AG20443 (cell line): ENCODE measurements at places on chromosomes 2 and 18.

- peak; percentile 50 for DNase-seq
These were observed at the start of gene COL3A1 for GRCh38 chr2:188974164-188974563. COL3A1 (plus strand) TSS chr2:188974373; CDS start chr2:188974490, 117 bp downstream.

- peak; percentile 92 for DNase-seq
These were observed 127.3 kb downstream of the DNER start for GRCh38 chr2:229586746-229587705.

DNA sequence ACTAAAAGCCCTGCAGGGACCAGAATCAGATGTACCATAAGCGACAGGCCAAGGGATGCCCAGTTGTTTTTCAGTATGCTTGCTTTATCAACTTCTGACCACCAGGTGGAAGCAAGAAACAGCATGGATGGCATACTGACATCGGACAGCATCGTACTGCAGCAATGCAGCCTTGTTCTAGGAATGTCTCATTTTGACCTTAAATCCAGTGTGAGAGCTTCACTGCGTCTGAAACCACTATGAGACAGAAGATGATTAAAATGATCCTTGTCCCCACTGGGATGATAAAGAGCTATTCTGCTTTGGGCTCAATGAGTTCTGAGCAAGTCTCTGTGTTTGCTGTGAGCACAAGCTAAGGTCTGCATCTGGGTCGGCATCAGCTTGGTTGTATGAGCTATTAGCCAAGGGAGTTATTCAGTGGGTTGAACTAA is 54.3 kb downstream of the CDK15 start:
- DNase-seq: peak; percentile 81

GRCh38 chr2:199727306-199727705 is 123.7 kb downstream of the FTCDNL1 start:
- no peak for DNase-seq

GRCh38 chr2:157849591-157849990 is 26.5 kb downstream of the ACVR1 start:
- DNase-seq: no peak

DNA sequence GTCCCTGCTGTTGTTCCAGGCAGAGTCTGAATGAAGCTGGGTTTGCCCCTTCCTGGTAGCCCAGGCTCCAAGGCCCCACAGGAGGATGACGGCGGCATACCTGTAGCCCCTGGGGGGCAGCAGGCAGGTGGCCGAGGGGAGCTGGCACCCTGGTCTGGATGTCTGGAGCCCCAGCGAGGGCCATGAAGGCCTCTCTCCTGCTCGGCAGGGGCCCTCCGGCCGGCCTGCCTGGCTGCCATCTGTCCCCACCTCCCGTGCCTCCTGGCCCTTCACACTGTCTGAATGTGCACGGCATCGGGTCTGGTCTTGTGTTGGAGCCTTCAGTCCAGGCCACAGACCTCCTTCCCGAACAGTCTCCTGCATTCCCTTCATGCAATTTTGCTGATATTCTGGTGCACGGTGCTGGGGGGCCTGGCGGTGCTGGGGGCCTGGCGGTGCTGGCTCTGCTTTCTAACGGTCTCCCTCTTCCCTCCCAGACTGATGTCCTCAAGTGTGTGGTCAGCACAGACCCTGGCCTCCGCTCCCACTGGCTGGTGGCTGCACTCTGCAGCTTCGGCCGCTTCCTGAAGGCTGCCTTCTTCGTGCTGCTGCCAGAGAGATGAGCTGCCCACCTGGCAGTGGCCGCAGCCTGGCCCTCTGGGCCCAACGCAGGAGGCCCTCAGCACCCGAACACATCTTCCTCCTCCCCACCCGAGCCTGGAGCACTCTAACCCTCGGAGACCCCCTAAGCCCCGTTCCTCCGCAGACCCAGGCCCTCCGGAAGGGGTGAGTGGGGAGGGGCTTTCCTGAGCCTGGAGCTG is 13.5 kb downstream of the BOK start:
- no peak for DNase-seq

- no peak for DNase-seq
These were observed 168.5 kb downstream of the TMEFF2 start for GRCh38 chr2:192026059-192026824.

DNA sequence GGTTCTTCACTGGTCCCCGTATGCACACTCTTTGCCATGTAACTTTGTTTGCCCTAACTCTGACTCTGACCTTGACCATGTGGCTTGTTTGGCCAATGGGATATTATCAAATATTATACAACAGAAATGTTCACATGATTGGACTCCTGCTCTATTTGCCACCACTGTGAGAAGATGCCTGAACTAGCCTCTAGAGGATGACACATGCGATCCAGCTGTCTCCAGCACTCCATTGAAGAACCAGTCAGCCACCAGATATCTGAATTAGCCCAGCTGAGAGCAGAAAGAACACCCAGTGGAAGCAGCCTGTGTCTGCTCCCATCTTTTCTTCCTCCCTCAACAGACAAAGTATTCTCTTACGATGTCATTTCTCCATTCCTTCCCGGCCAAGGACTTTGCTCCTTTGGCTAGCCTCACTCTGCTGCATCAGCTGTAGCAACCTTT is 412.1 kb downstream of the IRS1 start:
- DNase-seq: no peak

- no peak for DNase-seq
These were observed 177.2 kb downstream of the NEDD4L start for GRCh38 chr18:58221060-58221725.

DNA sequence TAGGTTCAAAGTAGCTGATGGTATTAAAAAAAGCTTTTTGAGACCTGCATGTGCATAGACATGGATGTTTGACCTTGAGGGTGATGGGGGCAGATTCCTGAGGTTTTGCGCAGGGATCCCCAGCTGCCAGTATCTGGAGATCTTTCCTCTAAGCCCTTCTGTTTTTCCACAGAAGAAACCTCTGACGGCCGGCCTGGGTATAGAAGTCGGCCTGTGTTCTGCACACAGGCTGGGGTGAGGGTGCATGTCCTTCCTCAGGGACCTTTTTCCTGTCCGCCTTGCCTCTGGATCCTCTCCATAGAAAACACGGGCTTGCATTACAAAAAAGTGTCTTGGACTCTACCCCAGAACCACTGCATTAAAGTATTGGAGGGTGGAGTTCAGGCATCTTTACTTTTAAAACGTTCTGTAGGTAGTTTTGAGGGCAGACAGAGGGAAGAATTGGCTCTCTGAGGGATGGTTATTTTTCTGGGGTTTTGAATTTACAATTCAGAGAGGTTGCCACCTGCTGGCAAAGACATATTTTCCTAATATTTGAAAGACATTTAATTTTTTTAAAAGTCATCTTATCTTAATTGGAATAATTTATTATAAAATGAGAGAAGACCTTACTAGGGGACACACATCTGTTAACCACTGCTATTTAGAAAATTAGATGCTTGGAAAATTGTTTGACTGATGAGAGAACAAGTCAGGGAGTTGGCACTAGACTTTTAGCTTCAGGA is 350.6 kb downstream of the DCDC2C start:
- DNase-seq: no peak

DNA sequence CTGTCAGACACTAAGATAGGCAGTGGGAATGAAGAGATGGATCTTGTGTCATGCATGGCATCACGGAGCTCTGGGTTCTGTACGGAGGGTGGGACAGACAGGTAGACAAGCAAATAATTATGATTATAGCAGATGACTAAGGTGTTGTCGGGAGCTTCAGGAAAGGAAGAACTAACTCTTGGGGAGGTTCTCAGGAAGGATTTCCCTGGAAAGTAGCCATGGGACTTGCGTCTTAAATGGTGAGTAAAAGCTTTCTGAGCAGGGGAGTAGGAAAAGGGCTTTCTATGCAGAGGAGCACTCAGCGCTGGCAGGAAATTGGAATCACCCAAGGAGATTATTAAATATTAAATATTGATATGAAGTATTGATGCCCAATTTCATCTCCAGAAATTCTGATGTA is 35.5 kb downstream of the ATOH8 start:
- no peak for DNase-seq

GRCh38 chr2:148954536-148954935 is 79.5 kb downstream of the KIF5C start:
- DNase-seq: no peak

GRCh38 chr2:125313806-125314205 is 1288.7 kb downstream of the CNTNAP5 start:
- no peak for DNase-seq

- DNase-seq: no peak
These were observed 204.3 kb downstream of the ZNF385B start for GRCh38 chr2:179657068-179657595.

- DNase-seq: no peak
These were observed 911.6 kb downstream of the TDRD15 start for GRCh38 chr2:22035361-22035830.

GRCh38 chr2:72289283-72289682 is 141.6 kb upstream of the CYP26B1 start:
- peak; percentile 56 for DNase-seq

DNA sequence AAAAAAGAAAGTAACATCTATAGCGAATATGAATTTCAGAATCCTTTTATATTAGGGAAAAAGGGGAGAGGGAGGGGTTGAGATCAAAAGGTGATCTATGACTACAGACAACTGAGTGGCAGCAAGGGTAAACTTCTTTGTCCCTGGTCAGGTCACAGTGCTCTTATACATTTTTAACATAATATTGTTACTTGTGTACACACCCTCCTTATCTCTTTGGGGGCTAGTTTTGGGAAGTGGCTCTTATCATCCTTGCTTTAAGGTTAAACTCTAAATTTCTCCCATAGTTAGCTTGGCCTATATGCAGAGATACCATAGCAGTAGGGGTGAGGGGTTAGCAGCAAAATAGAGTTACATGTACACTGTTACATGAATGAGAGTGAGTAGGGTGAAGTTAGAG is 31.6 kb upstream of the ATG16L1 start:
- no peak for DNase-seq

- DNase-seq: no peak
These were observed 149.2 kb upstream of the VWC2L start for GRCh38 chr2:214261683-214262082.

DNA sequence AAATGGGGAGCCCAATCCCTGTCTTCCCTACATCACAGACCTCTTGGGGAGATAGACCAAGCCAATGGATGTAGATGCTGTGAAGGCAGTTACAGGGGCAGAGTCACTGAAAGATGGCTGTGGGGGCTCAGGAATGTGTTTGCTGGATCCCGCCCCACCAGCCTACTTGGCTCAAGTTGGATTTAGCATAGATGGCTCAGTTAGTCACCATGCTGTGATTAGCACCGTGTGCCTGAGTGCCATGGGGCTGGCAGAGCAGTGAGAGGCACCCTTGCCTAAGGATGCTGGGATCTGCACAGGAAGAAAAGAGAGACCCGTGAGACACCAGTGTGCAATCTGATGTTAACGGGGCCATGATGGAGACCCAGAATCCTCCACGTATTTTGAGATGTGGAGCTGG is 228.3 kb downstream of the DYSF start:
- DNase-seq: no peak

GRCh38 chr2:231393149-231394131 is 2.1 kb upstream of the B3GNT7 start:
- no peak for DNase-seq

DNA sequence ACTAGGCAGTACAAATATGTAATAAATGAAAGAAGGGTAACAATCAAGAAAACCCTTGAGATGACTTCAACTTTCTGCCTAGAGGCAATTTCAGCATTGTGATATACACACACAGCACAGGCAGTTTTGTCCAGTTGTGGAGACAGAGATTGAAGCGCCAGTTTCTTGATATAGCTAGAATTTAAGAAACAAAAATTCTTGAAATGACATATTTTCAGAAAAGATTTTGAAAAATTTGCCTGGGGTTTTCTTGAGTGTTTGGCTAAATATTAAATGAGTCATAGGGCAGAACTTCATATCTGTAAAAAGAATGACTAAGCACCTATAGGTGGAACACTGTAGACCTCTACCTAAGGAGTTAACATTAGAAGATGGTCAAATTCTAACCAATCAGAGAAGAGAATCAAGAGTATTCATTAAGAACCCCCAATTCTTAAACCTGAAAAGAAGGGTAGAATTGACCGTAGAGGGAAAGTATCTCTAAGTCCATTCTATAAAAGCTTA is 1266.8 kb upstream of the TMEFF2 start:
- DNase-seq: no peak

GRCh38 chr2:120489023-120489422 is 143.1 kb downstream of the INHBB start:
- DNase-seq: no peak

- no peak for DNase-seq
These were observed 21.8 kb downstream of the ZAP70 start for GRCh38 chr2:97735161-97735561.

- DNase-seq: no peak
These were observed 79.1 kb downstream of the INHBB start for GRCh38 chr2:120425014-120425413.

DNA sequence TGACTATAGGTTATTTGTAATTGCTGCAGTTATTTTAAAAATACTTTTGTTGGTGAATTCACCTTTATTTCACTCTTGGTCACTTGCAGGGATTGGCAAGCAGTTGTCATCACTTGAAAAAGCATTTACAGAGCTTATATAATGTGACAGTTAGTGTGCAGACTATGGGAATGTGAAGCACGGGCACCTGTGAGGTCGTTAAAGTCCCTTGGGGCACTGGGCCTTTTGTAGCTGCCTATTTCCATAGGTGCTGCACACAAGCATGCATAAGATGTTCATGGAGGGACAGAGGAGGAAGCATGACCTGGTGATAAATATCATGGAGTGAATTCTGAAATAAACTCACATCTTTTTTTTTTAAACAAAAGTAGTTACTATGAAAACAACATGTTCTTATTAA is 124.6 kb downstream of the ATP9B start:
- no peak for DNase-seq

DNA sequence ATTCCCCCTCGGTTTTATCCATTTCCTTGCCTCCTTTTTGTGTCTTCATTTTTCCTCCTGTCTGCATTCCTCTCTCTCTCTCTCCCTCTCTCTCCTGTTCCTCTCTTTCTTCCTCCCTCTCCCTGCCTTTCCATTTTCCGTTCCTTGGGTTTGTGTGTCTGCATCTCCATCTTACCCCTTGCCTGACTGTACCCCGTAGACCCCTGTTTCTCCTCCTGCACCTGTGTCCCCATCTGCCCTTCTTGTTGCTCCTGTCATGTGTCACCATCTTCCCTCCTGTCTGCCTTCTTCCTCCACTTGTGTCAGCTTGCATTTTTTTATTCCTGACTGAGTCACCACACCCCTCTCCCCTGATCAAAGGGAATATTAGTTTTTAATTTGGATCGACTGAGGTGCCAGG is 1.8 kb downstream of the CDK5R2 start:
- DNase-seq: no peak

- DNase-seq: peak; percentile 1
These were observed 26.0 kb downstream of the TMEM127 start for GRCh38 chr2:96239745-96240264.

GRCh38 chr18:37551249-37551648 is 14.3 kb downstream of the CELF4 start:
- DNase-seq: no peak

DNA sequence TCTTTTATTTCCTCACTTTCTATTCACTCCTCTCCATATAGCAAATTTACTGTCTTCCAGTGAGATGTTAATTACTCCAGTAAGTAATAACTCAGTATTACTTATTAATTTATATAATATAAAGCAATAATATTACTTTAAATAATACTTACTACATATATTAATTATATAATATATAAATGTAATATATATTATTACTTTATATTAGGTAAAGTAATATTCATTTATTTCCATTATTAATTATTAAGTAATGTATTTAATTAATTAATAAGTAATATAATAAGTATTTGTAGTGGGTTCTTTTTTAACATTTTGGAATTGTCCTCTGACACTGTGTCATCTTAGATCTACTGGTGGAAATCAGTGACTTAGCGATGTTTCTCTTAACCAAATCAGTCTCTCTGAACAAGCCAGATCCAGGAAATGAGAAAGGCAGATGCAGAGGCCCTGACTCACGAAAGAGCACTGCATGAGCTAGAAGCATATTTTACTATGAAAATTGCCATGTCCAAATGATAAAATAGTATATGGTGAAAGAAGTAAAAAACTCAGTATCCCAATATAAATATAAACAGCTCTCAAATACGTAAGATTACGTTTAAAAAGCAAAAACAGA is 115.9 kb downstream of the DSEL start:
- no peak for DNase-seq
